ENCODE measurements at places on chromosomes 6 and 20. TPM values are rescaled to one million over a fixed set of nuclear protein-coding genes. Genes with fewer than 3 reads are reported as not detected.

DNA sequence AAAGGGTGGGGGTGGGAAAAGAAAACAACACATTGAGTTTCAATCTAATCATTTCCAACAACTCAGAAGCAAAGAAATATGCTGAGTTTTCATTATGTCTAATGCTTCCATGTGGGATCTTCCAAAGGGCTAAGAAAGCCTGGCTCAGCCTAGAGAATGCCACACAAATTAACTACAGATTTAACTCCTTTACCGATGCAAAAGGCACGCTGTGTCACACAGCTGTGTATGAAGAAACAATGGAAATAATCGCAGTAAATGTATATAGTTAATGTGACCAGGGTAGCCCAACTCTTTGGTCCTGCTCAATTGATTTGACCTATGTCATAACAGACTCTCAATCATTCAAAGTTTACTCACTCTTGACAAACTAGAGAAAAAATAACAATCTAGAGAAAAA, 17.8 kb downstream of the B4GALT5 start:
- no peaks in the 10 kb centered on the region for H3K27me3 ChIP-seq
- no peaks in the 10 kb centered on the region for H3K36me3 ChIP-seq
- H3K4me3 ChIP-seq: no peak overlapping the region
- no peak overlapping the region for H3K27ac ChIP-seq

DNA sequence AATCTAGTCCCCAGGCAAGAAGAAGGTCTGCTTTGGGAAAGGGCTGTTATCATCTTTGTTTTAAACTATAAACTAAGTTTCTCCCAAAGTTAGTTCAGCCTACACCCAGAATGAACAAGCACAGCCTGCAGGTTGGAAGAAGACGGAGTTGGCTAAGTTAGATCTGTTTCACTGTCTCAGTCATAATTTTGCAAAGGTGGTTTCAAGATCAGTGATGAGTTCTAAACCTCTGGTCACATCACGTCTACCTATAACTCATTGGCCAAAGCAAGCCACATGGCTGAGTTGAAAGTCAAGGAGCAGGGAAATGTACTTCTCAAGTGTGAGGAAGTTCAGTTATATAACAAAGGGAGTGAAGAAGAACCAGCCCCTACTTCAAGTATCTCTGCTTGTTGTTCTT, 50.5 kb upstream of the ECI2 start:
- no peaks in the 10 kb centered on the region for H3K27me3 ChIP-seq
- no peaks in the 10 kb centered on the region for H3K4me1 ChIP-seq
- no peak overlapping the region for H3K27ac ChIP-seq
- DNase-seq: no peak
- H3K36me3 ChIP-seq: no peaks in the 10 kb centered on the region

DNA sequence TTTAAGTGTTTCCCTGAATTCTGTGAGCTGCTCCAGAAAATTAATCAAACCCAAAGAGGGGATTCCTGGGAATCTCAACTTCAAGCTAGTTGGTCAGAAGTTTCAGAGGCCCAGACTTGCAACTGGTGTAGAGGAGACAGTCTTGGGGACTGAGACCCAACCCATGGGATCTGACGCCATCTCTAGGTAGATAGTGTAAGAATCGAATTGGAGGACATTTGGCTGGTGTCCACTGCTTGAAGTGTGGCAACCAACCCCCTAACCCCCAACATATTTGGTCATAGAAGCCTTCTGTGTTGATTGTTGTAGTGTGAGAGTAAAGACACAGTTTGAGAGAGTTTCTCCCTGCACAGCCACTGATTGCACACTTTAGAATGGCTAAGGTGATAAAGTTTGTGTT, 103.5 kb upstream of the CARMIL1 start:
- no peak overlapping the region for H3K4me3 ChIP-seq
- H3K36me3 ChIP-seq: no peaks in the 10 kb centered on the region
- no peaks in the 10 kb centered on the region for H3K27me3 ChIP-seq

GRCh38 chr6:1796706-1797529, 187.2 kb downstream of the FOXC1 start:
- H3K4me1 ChIP-seq: peaks cover 11% of the 10 kb centered on the region
- DNase-seq: no peak
- H3K4me3 ChIP-seq: no peak overlapping the region
- no peaks in the 10 kb centered on the region for H3K36me3 ChIP-seq

Gene ZSCAN23
- 3.5 TPM for total RNA-seq

Gene PCK1
- not detected for total RNA-seq

Data from upper lobe of left lung (tissue), 6 donors.